ENCODE measurements at places on chromosomes 3 and 15.
A peak's percentile ranks its signal among the peaks of the same experiment; 100 is the strongest.

GRCh38 chr15:66132251-66132816 lies 121.2 kb downstream of the MEGF11 start:
- no peak for DNase-seq

GRCh38 chr15:101000271-101000681 lies 81.1 kb downstream of the LRRK1 start:
- DNase-seq, result no peak

DNA sequence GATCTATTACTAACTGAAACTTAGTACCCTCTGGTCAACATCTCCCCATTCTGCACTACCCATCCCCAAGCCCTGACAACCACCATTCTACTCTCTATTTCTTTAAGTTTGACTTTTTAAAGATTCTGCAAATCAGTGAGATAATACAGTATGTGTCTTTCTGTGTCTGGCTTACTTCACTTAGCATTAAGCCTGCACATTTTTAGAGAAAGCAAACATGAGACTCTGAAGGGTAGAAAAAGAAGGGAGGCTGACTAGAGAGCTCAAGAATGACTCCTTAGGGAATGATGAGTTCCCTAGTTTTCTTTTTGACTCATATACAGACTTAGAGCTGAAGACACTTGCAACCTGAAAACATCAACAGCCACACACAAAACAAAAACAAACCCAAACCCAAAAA lies 311.3 kb downstream of the SQOR start:
- no peak for DNase-seq

DNA sequence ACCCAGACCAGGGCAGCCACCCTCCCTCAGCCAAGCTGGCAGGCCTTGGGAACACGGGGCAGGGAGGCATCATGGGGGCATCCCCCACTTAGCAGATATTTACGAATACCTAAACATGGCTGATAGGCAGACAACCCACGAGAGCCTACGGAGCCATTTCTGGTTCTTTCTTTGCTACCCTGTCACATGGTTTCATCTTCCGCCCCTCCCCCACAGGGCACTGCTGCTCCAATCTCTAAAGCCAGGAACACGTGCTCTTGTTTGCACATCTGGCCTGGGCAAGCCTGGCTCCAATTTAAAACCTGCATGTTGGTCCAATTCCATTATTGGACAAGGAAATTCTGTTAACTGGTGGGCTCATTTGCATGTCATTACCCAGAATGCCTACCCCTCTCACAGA lies 447.4 kb upstream of the NR2F2 start:
- DNase-seq, result no peak

- DNase-seq, result no peak
Observed at GRCh38 chr3:131782751-131783150, 252.1 kb downstream of the CPNE4 start.

- peak; percentile 61 for DNase-seq
Observed at GRCh38 chr3:195181741-195182469, 89.1 kb downstream of the XXYLT1 start.

DNA sequence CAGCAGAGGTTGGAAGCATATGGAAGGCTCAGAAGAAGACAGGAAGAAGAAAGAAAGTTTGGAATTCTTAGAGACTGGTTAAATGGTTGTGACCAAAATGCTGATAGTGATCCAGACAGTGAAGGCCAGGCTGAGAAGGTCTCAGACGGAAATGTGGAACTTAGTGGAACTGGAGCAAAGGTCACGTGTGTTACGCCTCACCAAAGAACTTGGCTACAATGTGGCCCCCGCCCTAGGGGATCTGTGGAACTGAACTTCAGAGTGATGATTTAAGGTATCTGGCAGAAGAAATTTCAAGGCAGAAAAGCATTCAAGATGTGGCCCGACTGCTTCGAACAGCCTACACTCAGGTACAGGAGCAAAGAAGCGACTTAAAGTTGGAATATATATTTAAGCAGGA lies 83.1 kb downstream of the MYO5A start:
- no peak for DNase-seq

DNA sequence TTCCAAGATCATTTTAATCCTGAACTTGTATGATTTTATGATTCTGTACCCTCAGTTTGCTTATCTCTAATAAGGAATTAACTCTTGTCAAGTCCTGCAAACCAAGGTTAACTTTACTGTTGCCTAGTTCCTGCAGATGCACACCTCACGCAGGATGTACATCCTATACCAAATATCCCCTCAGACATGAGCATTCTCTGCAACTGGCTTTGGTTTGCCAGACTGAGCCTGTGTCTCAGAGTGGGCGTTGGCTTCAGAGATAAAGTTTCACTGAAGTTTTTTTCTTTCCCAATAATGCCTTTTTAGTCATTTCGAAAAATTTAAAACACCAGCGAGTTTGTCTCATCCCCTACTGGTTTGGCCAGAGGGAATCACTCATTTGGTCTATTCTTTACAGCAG lies 173.9 kb downstream of the NR2F2 start:
- no peak for DNase-seq

DNA sequence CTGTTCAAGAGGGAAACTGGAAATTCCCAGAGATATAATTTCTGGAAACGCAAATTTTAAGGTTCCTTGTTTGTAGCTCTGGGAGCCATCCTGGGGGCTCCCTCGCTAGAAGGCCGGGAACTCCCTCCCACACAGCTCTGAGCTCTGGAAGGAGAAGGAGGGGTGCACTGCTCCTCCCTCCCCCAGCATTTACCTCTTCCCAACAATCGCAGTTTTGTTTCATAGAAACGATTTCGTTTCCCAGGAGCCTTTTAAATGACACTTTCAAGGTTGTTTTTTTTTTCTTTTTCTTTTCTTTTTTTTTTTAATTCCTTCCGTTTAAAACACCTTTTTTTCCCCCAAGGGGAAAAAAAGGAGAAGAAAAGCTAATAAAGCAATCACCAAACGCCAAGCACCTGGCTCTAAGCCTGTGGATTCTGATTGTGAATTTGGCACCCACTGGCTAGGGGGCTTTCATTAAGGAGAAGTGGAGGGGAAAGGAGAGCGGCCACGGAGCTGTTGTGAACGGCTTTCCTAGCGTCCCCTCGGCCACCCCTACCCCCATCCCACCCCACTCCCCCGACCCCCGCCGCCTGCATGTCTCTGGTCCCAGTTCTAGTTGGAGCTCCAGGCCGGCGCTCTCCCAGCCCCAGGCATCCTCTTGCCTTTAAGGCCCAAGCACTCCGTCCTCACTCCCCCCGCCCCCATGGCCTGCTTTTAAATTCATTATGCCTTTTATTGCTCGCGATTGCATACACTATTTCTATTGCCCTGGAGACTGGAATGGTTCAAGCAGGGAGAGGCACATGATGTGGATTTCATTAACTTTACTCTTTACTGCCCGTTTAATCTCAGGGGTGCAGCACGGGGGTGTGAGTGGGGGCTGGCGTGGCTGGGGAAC lies 13.6 kb upstream of the CCDC33 start:
- no peak for DNase-seq

DNA sequence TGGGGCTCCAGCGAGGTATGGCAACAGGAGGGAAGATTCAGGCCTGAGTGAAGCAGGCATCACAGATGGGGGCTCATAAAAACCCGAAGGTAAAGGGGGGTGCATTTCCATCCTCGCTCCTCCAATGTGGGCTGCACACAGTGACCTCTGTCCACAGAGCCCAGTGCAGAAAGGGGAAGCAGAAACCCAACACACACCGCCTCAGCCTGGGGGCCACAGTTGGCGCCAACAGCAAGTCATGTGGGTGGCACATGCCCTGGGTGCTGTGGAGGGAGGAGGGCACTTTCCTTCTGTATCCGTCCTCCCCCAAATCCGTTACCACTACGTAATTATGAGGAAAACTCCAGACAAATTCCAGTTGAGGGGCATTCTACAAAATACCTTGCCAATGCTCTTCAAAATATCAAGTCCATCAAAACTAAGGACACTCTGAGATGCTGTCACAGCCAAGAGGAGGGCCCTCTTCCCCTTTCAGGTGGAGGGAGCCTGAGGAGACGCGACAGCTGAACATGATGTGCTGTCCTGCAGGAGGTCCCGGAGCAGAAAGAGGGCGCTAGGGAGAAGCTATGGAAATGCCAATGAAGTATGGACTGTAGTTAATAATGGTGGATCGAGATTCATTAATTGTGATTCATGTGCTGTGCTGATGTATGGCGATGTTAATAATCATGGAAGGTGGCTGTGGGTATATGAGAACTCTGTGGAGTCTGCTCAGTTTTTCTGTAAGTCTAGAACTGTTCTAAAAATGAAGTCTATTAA lies 16.4 kb downstream of the APBA2 start:
- no peak for DNase-seq

DNA sequence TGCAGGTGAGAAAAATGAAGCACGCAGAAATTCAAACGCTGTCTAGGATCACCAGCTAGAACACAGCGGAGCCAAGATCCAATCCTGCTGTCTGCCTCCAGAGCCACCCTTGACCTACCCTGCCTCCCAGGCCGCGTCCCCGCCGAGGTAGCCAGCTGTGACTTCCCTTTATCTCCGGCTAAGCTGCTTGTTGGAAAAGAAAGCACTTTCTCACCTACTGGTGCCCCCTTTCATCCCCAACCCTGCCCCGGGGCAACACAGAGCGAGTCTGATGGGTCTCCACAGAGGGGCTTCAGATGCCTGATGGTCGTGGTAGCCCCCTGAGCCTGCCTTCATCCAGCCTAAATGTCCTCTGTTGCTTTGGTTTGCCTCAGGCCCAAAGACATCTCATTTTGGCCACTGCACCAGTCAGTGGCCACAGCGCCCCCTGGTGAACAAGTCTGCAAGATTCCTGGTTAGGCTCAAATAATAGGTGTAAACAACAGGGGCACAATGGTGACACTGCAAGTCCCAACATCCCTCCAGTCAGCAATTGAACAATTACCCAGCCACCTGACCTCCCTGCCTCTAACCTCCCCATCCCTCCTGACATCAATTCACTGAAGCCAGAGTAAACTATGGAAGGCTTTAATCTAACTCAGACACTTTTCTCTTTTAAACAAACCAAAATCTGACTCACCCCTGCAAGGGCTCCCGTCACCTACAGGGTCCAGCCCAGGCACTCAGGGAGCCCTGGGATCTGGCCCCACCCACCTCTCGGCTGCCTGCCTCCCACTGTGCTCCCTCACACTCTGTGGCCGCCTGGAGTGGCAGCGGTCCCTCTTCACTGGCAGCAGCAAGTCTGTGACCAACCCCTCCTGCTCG lies 27.3 kb upstream of the BCL2L10 start:
- peak; percentile 81 for DNase-seq

- peak; percentile 66 for DNase-seq
Observed at GRCh38 chr3:56702490-56703315, 19.6 kb upstream of the TASOR start.

- DNase-seq, result peak; percentile 28
Observed at GRCh38 chr3:14862661-14863230, 44.0 kb downstream of the FGD5 start.

GRCh38 chr3:190959077-190959476 lies 96.6 kb upstream of the GMNC start:
- DNase-seq, result no peak

DNA sequence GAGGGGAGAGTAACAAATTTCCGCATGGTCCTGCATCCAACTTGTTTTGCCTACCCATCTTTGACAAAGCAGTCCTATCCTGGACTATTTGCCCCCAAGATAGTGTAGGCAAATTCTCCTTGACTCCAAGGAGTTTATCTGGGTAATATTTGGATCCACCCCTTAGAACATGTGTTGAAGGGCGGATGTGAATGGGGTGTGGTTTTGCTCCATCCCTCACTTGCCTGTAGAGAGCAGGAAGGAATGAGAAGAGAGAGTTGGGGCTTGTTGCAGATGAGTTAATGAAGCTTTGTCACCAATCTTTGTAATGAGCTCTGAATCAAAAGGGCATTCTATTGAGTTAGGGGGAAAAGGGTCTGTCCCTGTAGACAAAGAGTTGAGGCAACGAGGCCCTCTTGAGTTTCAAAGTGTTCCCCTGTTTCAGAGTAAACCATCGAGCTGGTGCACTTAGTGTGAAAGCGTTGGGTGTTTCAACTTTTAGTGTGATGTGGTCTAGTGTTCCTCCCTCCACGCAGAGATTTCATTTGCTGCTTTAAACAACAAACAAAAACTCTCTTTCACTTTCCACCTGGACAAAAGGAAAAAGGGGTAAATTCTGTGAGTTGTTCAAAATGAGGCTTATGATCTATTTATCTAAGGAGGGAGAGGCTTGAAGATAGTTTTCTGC lies 42.2 kb upstream of the PPARG start:
- DNase-seq, result no peak

GRCh38 chr15:60966316-60966715 lies 262.8 kb downstream of the RORA start:
- DNase-seq, result no peak

DNA sequence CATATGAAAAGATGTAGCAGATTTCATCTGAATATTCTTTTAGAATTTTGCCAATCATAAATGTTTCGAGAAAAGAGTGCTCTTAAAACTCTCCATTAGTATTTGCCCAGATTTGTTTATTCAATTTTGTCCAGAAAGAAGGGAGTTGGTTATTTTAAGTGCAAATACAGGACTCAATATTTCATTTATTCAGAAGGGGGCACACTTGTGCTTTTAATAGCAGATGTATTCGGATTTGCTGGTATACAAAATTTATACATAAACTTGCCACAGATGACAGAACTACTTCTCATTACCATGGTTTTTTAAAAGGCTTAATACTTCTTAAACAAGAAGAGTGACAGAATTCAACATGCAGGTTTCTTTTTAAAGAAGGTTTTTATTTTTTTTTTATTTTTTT lies 69.8 kb upstream of the GRM7 start:
- peak; percentile 17 for DNase-seq

DNA sequence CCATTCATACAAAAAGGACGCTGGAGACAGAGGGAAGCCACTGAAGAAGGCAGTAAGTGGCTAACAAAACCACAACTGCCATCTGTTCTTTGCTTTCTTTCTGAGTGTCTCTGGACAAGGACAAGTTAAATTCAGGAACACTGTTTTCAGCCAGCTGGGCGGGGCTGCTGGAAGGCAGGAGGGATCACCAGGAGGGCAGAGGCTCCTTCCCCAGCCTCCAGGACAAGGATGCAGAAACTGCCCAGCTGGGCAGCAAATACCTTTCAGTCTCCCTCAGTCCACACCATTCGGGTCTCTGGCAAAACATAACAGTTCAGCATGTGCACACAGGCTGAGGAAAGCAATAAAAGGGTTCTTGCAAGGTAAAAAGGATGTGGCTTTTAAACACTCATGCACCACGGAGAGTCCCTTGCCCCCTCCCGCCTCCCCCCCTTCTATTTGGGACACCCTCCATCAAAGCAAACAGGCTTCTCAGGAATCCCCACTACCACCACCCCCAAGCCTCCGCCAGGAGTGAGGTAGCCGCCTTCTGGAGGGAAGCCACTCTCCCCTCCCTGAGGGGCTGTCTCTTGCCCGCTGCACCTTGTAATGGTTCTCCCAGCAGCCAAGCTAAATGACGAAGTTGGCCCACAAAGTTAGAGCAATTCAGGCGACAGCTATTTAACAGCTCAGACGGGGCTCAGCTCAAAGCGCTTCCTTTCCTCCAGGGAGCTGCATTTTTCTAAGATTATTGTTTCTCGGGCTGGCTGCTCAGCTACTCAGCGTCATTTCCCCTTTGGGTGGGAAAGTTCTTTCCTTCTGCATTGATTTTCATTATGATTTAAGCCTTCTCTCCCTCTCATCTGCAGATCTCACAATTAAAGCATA lies 3.8 kb downstream of the HEG1 start:
- DNase-seq, result peak; percentile 88

GRCh38 chr15:71366926-71367325 lies 251.7 kb downstream of the THSD4 start:
- peak; percentile 33 for DNase-seq

DNA sequence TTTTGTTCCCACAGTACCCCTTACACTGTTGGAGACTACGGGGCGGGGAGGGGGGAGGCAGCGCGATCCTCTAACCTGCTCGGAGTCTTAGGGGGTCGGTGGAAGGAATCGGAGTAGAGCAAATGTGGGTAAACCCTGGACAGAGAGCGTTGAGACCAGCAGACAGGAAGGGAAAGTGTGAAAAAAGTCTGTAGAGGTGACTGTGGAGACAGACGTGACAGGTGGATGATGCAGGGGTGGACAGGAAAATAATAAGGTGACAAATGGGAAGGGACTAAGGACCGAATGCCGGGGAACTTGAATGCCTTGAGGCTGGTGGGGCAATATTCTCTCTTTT lies 424 bp downstream of the EAF2 start:
- DNase-seq, result no peak

All from endothelial cell of umbilical vein (primary cell).